ENCODE measurements at places on chromosomes 6 and 20.

GRCh38 chr20:5987383-5987782 lies 36.9 kb downstream of the MCM8 start:
- no peak for DNase-seq

DNA sequence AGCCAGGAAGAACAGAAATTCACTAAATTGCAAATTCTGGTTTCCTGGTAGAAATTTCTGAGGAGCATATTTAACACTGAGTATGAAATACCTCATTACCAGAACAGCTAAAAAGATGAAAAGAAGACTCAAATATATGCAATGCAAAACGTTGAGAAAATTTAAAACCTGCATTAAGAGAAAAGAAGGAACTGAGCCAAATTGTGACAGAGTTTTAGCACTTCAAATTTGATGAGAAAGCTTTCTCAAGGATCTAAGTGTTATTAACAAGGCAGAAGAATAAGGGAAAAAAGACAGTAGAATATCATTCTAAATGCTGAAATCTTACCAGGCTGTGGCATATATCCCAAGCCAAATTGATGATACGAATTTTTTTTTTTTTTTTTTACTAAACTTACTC lies 443.0 kb downstream of the COL12A1 start:
- DNase-seq: no peak

DNA sequence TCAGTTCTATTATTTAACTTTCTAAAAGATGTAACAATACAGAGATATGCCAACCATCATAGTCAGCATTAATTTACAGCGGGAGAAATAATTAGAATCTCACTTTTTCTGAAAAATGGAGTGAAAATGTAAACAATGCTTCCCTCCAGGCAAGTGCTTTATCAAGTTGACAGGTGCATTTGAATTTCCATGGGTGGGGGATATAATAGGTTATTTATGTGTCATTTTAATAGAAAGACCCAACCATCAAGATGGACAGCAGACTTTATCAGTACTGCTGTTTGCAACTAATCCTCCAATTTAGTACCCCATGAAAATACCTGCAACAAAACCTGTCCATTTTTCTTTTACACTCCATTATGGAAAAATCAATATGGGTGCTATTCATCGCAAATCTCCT lies 780.1 kb downstream of the TFAP2A start:
- no peak for DNase-seq

DNA sequence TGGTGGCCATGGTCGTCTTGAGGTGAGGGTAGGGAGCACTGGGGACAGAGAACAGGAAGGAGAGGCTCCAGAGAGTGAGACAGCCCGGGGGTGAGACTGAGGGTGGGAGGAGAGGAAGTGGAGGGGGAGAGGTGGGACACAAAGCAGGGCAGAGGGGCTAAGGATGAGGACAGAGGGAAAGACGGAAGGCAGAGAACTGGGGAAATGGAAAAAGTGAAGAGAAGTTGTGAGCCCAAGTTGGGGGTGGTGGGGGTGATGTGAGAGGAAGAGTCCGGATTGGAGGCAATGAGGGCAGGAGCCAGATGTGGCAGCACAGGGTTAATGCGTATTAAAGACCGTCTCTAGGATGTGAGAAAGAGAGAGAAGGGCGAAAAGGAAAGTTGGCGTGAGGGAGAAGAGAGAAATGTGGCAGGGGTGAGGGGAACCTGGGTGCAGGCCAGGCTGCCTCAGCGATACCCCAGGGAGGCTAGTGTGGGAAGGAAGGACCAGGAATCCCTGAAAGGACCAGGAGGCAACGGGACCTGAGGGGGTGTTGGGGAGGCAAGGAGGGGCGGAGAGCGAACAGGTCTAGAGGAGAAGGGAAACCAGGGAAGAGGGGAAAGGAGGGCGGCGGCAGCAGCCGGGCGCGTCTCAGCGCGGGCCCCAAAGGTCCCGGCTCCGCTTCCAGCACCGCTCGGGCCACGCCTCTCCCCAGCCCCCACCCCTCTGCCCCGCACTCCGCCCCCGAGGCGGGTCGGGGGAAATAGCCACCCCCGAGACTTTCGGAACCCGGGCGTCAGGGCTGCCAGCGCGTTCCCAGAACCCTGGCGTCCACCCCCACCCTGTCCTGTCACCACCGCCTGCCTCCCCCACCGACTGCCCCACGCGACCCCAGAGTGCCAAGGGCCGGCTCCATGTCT lies at the start of gene PPP1R18:
PPP1R18 (minus strand) TSS at position 637 of the 899 bp plus-strand sequence; CDS start at position 10, 627 bp downstream.
- DNase-seq: no peak

GRCh38 chr6:156946370-156946936 lies 169.3 kb downstream of the ARID1B start:
- DNase-seq: no peak

DNA sequence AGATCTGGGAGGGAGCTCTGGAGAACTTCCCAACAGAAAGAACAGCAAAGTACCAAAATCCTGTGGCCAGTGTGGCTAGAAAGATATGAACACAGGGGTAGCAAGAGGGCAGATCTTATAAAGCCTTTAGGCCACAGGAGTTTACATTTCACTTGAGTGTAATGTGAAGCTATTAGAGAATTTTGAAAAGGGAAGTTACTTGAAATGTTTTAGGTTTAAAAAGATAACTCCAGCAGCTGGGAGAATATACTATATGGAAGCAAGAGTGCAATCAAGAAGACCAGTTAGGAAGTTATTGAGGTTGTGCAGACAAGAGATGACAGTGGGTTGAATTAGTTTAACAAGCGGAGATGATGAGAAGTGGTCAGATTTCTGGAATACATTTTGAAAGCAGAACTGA lies 7.9 kb downstream of the SUPT3H start:
- DNase-seq: no peak

GRCh38 chr6:41659935-41660334 lies 21.7 kb downstream of the MDFI start:
- no peak for DNase-seq

- DNase-seq: no peak
Measured at GRCh38 chr6:166278579-166279392, 29.4 kb downstream of the PRR18 start.

DNA sequence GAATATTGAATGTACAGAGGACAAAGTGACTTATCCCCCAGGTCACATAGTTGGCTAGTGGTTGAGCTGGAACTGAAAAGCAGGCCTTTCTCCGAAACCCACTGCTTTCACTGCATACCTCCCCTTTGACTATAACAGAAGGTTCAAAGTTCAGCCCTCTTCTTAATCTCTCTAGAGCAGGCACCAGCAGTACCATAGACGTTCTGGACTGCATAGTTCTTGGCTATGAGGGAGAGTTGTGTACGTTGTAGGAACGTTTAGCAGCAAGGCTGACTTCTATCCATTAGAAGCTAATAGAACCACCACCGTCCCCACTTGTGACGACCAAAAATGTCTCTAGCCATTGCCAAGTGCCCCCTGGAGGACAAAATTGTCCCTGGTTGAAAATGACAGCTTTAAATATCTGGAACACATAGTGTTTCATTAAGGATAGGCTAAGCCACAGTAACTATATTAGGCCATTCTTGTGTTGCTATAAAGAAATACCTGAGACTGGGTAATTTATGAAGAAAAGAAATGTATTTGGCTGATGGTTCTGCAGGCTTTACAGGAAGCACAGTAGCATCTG lies 123.8 kb upstream of the MTHFD1L start:
- no peak for DNase-seq
